ENCODE measurements at places on chromosomes 4 and X. TPM values are rescaled to one million over a fixed set of nuclear protein-coding genes. Genes with fewer than 3 reads are reported as not detected.

DNA sequence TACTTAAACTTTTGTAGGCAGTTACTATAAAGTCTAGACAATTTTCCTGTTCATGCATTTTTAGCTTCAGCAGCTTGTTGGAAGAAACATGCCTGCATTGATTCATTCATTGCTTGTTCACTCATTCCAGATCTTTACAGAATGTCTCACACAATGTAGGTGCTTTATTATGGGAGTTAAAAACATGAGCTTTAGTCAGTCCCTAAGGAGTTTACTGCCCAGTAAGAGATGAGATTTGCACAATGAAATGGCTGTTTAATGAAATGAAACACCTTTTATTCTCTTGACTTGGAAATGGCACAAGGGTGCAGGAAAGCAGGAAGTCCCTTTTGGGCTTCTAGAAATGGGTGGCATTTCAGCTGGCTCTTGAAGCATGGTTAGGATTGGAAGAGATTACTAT lies 2.9 kb downstream of the NOCT start:
- no peaks in the 10 kb centered on the region for H3K27me3 ChIP-seq
- H3K27ac ChIP-seq = no peak overlapping the region
- H3K4me3 ChIP-seq = no peak overlapping the region
- no peaks in the 10 kb centered on the region for H3K4me1 ChIP-seq

DNA sequence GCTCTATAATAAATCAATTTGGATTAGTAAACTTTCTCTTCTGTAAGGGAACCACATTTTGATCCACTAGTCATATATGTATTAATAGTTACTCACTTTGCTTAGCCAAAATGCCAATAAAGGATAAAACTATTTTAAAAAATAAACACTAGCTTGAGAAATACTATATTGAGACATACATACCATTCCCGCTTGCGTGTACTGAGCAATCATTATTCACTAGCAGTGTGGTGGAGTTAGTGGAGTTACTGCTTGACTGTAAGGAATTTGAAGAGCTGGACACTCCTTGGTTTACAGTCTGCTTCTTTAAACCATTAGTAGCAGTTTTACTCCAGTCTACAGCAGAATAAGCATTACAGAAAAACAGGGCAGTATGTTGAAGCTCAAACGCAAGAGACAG lies 10.8 kb upstream of the PHKA2 start:
- no peak overlapping the region for H3K27ac ChIP-seq
- no peaks in the 10 kb centered on the region for H3K36me3 ChIP-seq
- no peak for DNase-seq
- no peaks in the 10 kb centered on the region for H3K27me3 ChIP-seq

GRCh38 chr4:56261027-56261426 lies 126.3 kb downstream of the AASDH start:
- H3K4me1 ChIP-seq = no peaks in the 10 kb centered on the region
- H3K4me3 ChIP-seq = no peak overlapping the region
- no peaks in the 10 kb centered on the region for H3K27me3 ChIP-seq
- H3K36me3 ChIP-seq = no peaks in the 10 kb centered on the region
- no peak for DNase-seq

SULT1B1 gene
- total RNA-seq = 0.82 TPM

PRR27 gene
- total RNA-seq = not detected

DNA sequence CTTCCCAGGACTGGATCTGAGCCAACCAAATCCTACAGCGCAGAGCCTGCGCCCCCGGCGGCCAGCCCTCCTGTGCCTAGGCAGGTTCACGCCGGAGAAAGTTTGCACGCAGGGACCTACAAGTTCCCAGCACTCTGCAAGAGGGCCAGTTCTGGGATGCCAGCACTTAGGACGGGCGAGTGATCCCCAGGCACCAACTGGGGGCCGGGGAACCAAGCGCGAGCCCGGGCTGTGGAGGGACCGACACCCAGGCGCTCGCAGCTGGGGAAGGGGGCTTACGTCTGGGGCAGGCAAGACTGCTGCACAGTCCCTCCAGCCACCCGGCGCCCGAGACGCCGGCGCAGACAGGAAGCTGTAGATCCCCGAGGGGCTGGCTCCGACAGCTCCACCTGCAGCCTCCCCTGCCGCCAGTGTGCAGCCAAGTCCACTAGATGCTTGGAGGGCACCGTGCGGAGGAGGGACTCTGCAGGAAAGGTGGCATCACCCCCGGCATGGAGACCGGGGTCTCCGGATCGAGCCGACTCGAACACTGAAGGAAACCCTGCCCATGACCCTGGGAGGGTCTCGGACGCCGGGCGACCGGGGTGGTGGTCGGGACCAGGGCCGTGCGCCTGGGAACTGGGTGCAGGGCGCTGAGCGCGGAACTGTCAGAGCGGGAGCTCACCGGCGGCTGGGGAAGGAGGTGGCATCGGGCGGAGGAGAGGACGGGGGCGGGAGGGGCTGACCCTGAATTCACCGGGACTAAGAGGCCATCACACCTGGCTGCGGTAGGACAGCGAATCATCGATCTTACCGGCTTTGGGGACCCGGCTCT lies 566 bp downstream of the CORIN start:
- no peaks in the 10 kb centered on the region for H3K27me3 ChIP-seq
- DNase-seq = peak; percentile 68
- no peak overlapping the region for H3K27ac ChIP-seq
- H3K4me3 ChIP-seq = peak overlapping the region; percentile 46
- H3K36me3 ChIP-seq = no peaks in the 10 kb centered on the region

DNA sequence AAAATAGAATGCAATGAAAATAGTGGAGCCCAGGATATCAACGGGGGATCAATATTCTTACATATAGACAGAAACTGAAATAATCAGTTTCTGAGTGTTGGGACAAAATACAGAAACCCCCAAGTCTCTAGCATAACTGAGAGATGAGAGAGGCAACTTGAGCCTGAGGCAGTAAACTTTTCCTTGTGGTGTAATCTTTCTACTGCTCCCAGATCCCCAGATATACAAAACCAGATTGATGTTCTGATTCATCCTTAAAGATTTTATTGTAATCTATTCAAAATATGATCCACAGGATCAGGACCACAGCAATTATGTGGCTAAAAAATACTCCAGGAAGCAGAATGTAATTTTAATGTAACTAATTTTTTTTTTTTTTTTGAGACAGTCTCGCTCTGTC lies 2282.6 kb downstream of the ARAP2 start:
- no peak for DNase-seq
- H3K36me3 ChIP-seq = no peaks in the 10 kb centered on the region
- H3K4me3 ChIP-seq = no peak overlapping the region
- H3K27ac ChIP-seq = no peak overlapping the region

XAGE2 gene
- not detected for total RNA-seq

- no peaks in the 10 kb centered on the region for H3K4me1 ChIP-seq
- H3K27ac ChIP-seq = no peak overlapping the region
- H3K36me3 ChIP-seq = no peaks in the 10 kb centered on the region
- DNase-seq = no peak
Observed at GRCh38 chr4:99856166-99856565, 38.1 kb downstream of the LAMTOR3 start.

GRCh38 chr4:27100713-27101112 lies 240.1 kb downstream of the STIM2 start:
- no peak overlapping the region for H3K27ac ChIP-seq
- no peaks in the 10 kb centered on the region for H3K27me3 ChIP-seq
- H3K4me1 ChIP-seq = peaks cover 12% of the 10 kb centered on the region
- DNase-seq = no peak
- H3K36me3 ChIP-seq = no peaks in the 10 kb centered on the region
- H3K4me3 ChIP-seq = no peak overlapping the region

STS gene
- 6.9 TPM for total RNA-seq

PABPC1L2A gene
- total RNA-seq = not detected

GRCh38 chrX:81336455-81337152 lies 134.7 kb downstream of the SH3BGRL start:
- no peak overlapping the region for H3K4me3 ChIP-seq
- DNase-seq = peak; percentile 55

GRCh38 chr4:119100655-119101054 lies 35.0 kb upstream of the MYOZ2 start:
- no peaks in the 10 kb centered on the region for H3K36me3 ChIP-seq
- no peak overlapping the region for H3K4me3 ChIP-seq
- H3K4me1 ChIP-seq = peaks cover 15% of the 10 kb centered on the region
- no peaks in the 10 kb centered on the region for H3K27me3 ChIP-seq
- DNase-seq = no peak
- H3K27ac ChIP-seq = no peak overlapping the region

DNA sequence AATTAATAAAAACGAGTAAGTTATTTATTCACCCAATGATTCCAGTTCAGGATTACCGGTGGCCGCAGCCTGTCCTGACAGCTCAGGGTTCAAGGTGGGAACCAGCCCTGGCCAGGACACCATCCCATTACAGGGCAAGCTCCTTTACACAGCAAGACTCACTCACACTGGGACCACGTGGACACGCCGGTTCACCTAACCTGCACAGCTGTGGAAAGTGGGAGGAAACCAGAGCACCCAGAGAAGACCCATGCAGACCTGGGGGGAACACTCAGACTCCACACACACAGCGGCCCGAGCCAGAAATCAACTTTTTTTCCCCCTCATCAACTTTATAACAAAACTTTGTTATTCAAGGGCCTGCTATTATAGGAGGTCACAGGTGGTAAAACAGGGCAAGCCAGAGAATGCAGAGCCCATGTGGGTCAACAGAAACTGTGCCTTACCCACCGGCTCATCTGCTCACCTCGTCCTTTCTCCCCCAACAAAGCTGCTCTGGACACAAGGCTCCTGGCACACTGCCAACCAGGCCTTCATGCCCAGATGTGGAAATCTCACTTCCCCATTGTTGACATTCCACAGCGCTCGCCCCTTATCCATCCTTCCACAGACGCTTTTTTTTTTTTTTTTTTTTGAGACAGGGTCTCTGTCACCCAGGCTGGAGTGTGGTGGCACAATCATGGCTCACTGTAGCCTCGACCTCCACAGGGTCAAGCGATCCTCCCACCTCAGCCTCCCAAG lies 8.0 kb upstream of the ODAPH start:
- H3K27ac ChIP-seq = no peak overlapping the region
- DNase-seq = peak; percentile 75
- no peaks in the 10 kb centered on the region for H3K27me3 ChIP-seq
- H3K4me1 ChIP-seq = no peaks in the 10 kb centered on the region
- H3K4me3 ChIP-seq = no peak overlapping the region

DNA sequence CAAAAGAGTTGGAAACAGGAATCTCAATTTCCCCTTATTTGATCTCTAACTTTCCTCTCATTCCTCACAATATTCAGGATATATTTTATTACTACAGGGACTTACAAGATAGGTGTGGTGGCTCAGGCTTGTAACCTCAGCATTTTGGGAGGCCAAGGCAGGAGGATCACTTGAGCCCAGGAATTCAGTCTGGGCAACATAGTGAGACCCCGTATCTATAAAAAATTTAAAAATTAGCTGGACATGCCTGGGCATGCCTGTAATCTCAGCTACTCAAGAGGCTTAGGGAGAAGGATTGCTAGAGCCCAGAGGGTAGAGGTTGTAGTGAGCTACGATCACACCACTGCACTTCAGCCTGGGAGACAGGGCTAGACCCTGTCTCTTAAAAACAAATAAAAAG lies 200.4 kb downstream of the CAMK2D start:
- H3K36me3 ChIP-seq = no peaks in the 10 kb centered on the region
- H3K27ac ChIP-seq = no peak overlapping the region
- H3K4me3 ChIP-seq = no peak overlapping the region

DOCK11 gene
- total RNA-seq = 40.7 TPM

DNA sequence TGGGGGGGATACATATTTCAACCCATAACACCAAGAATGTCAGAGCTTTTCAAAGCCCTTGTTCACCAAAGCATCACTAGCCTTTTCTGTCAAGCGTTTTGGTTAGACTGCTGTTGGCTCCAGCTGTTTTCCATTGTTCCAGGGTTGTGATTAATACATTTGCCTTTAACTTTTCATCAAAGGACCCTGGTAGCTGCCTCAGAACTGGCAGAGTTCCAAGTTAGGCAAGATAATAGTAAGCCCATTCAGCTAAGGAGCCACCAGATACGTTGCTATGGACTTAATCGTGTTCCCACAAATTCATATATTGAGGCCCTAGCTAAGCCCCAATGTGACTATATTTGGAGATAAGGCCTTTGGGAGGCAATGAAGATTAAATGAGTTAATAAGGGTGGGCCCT lies 37.1 kb downstream of the ENOPH1 start:
- H3K36me3 ChIP-seq = no peaks in the 10 kb centered on the region
- no peaks in the 10 kb centered on the region for H3K4me1 ChIP-seq
- DNase-seq = no peak
- no peak overlapping the region for H3K4me3 ChIP-seq

- H3K27ac ChIP-seq = no peak overlapping the region
- no peak overlapping the region for H3K4me3 ChIP-seq
- no peaks in the 10 kb centered on the region for H3K27me3 ChIP-seq
- no peak for DNase-seq
- no peaks in the 10 kb centered on the region for H3K4me1 ChIP-seq
Observed at GRCh38 chr4:116664198-116664597, 421.2 kb downstream of the TRAM1L1 start.

GRCh38 chr4:14217401-14217800 lies 589.9 kb upstream of the BOD1L1 start:
- no peak overlapping the region for H3K4me3 ChIP-seq
- no peaks in the 10 kb centered on the region for H3K4me1 ChIP-seq
- H3K36me3 ChIP-seq = no peaks in the 10 kb centered on the region

PAGE2B gene
- not detected for total RNA-seq

GRCh38 chrX:106959901-106960300 lies 39.7 kb downstream of the CLDN2 start:
- no peak overlapping the region for H3K4me3 ChIP-seq
- DNase-seq = no peak
- no peaks in the 10 kb centered on the region for H3K27me3 ChIP-seq
- H3K27ac ChIP-seq = no peak overlapping the region
- peaks cover 32% of the 10 kb centered on the region for H3K36me3 ChIP-seq
- H3K4me1 ChIP-seq = no peaks in the 10 kb centered on the region

DNA sequence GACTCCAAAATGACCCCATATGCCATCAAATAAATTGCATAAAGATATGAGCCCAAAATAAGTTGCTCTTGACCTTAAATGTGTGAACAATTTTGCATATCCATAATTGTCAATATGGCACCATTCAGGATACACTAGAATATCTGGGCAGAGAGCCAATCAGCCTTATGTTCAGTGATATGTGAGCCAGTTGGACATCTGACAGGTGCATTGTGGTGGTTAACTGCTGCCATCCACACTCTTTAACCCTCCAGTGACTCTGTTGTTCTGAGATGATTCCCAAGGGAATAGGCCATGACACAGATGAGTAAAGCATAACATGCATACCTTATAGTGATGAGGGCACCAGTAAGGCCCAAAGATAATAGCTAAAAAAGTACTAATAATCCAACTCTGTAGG lies 500.1 kb downstream of the PCDH18 start:
- H3K4me1 ChIP-seq = no peaks in the 10 kb centered on the region
- no peaks in the 10 kb centered on the region for H3K27me3 ChIP-seq
- H3K4me3 ChIP-seq = no peak overlapping the region
- H3K27ac ChIP-seq = no peak overlapping the region
- H3K36me3 ChIP-seq = no peaks in the 10 kb centered on the region
- DNase-seq = no peak

DNA sequence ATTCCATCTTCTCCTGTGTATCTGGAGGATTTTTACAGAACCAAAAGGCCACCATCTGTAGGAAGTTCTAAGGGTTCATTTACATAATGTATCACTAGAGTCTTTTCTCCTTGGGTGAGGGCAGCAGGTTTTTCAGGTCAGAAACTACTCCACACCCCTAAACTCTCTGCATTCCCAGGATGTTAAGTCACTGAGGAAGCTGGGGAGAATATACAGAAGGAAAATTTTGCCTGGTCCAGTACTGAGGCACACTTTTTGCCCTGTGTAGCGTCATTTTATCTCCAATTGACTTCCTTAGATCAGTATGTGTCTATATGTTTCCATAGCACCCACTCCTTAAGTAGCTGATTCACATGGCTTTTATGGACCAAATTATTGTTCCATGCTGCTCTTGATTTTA lies 17.0 kb downstream of the XKRX start:
- no peaks in the 10 kb centered on the region for H3K4me1 ChIP-seq
- H3K27me3 ChIP-seq = no peaks in the 10 kb centered on the region
- no peak for DNase-seq
- H3K36me3 ChIP-seq = no peaks in the 10 kb centered on the region

GRCh38 chrX:108399418-108400165 lies 38.6 kb downstream of the COL4A6 start:
- DNase-seq = no peak
- no peaks in the 10 kb centered on the region for H3K36me3 ChIP-seq
